ENCODE measurements at places on chromosomes 1 and 21.
A peak's percentile ranks its signal among the peaks of the same experiment; 100 is the strongest.

GRCh38 chr1:87204441-87204840, 124.2 kb upstream of the LMO4 start:
- no peak for DNase-seq

GRCh38 chr1:179925922-179926849, 28.4 kb upstream of the CEP350 start:
- no peak for DNase-seq

DNA sequence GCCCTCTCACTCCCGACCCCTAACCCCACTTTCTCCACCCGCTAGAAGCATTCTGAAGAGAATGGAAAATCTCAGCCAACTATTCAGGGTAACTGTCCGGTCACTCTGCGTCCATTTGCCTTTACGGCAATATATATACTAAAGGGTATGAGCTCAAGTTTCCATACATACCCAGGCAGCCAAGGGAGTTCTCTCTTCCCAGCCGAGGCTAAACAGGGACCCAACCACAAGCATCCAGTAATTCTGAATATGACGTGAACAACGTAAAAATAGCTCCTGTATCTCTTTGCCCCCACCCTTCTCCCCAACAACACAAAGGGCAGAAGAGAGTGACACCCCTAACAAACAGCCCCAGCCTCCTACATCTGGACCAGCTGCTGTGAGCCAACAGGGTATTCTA, 67.7 kb downstream of the SSBP3 start:
- DNase-seq: no peak

DNA sequence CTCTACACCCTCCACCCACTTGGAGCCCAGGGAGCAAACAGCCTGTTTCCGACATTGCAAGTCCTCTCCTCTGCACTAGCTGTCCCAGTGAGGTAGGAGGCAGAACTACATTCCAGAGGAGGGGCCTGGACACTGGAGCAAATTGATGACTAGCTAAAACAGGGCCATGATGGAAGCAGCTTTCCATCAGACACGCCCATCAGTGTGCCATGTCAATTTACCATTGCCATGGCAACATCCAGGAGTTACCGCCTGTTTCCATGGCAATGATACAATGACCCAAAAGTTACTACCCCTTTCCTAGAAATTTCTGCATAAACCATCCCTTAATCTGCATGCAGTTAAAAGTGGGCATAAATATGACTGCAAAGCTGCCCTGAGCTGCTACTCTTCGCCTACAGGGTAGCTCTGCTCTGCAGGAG, 647.1 kb downstream of the PTPRU start:
- DNase-seq: no peak

DNA sequence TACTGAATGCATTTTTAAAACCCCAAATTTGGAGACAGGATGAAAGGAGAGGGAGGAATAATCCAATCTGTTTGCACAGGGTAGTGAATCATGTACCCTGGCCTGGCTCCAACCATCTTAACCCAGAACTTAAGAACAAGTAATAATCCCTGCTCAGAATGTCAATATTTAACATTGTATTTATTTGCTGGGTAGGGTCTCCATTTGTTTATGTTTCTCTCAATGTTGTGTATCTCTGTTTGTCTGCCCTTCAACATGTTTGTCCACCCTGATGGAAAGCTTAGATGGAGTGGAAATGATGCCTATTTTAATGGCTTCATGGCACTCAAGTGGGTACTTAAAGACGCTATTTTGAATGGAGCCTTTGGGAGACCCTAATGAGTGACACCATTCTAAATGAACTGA, 54.4 kb upstream of the CDC42BPA start:
- no peak for DNase-seq

- DNase-seq: no peak
Measured at GRCh38 chr1:112386024-112386723, 9.8 kb upstream of the CTTNBP2NL start.

DNA sequence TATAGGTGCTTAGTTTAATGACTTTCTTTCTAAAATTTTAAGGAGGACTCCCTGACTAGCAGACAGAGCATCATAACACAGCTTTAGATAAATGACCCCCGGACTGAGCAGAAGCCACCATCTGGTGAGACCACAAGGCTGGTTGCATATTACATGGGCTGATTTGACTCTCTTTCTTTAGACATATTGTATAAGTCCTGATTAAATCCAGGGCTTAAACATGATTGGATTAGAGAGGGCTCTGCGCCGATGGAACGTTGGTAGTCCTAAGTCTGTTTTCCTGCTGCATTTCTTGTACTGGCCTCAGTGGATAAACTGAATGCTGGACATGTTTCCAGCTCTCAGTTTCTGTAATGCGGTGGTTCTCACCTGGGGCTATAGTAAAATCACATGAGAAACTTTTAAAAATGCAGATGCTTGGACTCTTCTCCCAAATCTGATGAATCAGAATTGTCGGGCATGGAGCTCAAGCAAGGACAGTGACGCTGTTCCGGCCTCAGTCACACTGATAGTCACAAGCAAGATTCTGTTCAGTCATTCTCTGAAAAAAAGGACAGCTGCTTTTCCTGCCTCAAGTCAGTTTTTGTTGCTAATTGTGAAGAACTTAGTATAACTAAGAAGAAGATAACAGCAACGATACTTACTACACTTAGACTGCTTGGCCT, 16.6 kb downstream of the DDI2 start:
- no peak for DNase-seq

DNA sequence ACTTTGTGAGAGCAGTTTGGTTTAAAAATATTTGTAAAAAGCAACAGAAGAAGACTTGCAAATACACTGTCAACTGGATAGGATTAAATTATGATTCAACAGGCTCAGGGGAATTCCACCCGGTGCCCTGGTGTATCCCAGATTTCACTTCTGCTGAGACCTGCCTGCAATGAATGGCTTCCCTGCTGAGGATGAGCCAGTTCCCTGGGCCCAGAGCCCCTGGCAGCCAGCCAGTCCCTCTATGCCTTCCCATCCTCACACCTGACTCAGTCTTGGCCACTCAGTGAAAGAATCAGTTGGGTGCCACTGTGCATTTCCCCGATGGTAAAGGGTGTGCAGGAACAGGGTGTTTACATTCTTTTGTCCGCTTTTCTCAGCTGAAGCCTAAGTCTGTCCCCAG, 64.4 kb downstream of the KCTD3 start:
- no peak for DNase-seq

GRCh38 chr1:14362331-14362730, 236.2 kb upstream of the KAZN start:
- DNase-seq: no peak

GRCh38 chr1:13714851-13715250, 14.9 kb downstream of the PRDM2 start:
- DNase-seq: no peak

GRCh38 chr1:6724517-6725141, 23.0 kb upstream of the DNAJC11 start:
- no peak for DNase-seq

GRCh38 chr1:12346483-12347151, 116.8 kb downstream of the VPS13D start:
- no peak for DNase-seq

DNA sequence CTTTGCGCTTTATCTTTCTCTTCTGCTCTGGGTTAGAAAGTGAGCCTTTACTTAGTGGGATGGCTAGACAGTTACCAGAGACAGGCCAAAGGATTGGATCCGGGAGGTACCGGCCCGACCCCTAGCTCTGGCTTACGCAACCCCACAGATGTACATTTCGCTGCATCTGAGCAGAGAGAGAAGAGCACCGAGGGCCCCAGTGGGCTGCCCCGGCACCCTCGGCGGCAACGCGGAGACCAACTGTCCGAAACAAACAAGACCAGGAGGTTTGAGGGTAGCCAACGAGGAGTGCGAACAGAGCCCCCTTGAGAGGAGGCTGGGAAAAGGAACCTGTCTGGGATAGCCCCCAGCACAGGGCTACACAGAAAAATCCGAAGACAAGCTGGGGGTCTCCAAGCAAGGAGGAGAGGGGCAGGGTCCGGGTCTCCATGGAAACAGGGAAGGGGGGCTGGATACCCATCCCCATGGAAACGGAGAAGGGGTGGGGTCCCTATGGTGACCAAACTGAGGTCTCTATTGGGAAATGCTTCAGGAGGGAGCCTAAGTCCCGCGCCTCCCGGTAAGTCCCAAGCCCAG, 373 bp downstream of the MTF1 start:
- peak; percentile 92 for DNase-seq

DNA sequence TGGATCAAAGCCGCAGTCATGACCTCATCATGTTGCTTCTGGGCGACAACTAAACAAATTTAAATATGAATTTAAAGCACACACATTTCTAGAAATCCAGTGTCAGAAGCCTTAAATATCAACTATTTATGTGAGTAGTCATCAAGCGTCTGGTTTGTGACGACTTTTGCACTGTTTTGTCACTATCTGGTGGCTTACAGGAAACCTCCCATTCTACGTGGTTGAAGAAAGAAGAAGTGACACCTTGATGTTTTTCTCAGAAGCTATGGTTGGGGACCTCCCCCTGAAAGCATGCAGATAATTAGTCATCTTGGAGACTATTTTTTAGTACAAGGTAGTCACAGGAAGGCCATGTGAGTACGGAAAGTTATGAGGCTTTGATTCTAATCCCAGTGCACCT, 58.5 kb downstream of the TENT5C start:
- DNase-seq: no peak

DNA sequence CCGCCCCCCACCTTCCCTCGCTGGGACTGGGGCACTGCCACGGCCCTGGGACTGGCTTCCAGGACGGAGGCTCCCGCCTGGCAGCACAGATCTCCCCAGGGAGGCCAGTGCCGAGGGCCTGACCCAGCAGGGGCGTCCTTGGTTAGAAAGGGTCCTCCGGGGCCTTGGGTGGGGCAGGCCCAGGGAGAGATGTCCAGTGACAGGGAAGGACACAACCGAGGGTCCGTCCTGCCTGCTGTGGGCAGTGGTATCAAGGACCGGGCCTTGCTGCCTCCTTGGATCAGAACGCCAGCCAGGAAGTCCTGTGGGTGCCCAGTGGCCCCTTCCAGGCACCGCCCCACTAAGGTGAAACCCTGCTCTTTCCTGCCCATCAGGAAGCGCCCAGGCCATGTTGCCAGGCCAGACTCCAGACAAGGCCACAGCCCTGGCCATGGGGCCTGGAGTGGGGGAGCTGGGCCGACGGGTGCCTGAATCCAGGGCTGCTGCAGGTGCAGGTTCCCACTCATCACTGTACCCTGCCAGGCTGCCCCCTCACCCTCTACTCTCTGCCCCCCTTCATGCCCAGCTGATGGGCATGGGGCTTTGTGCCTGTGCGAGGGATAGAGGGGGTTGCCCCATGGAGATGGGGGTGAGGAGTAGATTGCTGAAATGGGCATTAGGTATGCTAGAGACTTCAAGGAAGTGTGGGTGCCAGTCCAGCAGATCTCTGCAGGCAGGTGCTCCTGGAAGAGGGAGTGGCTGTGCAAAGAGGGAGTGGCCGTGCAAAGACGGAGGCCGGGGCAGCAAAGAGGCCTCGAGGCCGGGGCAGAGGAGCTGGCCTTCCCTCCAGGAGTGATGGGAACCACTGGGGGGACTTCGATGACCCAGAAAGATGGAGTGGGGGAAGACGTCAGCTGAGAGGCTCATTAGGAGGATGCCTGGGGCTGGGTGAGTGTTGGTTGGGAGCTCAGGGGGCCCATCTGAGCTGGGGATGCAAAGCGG, 2.2 kb upstream of the PRKCZ start:
- no peak for DNase-seq

DNA sequence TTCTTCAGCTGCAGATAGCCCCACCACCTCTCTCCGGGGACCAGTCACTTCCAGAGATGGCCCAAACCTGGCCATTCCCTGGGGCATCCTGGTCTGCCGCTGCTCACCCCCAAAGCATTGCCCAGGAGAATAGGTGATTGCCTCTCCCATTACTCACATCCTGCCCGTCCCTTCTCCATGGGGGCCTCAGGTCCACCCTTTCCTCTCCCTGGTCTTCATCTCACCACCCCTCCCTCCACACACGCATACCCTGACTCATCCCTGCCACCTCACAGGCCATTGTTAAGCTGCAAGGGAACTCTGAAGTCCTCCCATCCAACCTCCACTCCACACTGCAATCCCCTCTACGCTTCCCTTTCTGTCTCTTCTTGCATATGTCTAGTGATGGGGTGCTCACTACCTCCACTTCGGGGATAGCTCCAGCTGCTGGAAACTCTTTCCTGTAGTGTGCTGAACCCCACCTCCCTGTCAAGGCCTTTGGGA, at the start of gene PLEKHG5:
TSS of gene PLEKHG5 (minus strand) at position 188 of the 483 bp plus-strand sequence. CDS start 14,096 bp downstream, outside the sequence.
- no peak for DNase-seq

- no peak for DNase-seq
Measured at GRCh38 chr21:43819511-43820405, 30.4 kb downstream of the RRP1 start.

DNA sequence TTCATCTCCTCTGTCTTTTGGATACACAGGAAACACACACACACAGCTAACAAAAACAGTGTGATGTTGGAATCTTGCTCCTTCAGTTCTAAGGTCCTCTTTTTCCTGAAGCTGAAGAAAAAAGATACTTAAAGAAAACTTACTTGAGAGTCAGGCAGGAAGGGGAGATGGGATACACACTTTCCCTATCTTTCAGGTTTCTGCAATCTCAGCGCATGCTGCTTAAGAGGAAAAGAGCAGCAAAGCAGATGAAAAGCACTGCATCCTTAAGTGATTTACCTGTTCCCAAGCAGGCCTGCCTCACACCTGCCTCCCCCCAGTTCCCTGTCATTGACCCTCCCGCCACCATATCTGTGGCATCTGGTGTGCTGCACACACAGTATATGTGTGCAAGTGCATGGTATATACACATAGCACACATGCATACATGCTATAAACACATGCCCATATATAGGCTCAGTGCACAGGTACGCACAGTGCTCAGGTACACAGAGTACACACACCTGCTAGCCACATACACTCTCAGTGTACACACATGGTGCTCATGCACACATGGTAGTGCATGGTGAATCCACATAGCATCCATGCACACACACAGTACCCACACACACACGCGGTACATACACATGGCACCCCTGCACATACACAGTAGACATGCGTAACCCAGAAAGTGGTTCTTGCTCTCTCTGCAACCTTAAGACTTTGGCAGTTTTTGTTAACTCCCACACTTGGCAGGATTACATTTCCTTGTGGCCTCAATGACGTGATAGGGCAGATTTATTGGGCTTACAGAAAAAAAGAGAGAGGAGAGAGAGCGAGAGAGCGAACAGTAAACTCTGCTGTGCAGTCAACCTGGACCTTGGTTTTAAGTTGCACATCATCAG, 166.9 kb downstream of the TOMM20 start:
- DNase-seq: peak; percentile 77

DNA sequence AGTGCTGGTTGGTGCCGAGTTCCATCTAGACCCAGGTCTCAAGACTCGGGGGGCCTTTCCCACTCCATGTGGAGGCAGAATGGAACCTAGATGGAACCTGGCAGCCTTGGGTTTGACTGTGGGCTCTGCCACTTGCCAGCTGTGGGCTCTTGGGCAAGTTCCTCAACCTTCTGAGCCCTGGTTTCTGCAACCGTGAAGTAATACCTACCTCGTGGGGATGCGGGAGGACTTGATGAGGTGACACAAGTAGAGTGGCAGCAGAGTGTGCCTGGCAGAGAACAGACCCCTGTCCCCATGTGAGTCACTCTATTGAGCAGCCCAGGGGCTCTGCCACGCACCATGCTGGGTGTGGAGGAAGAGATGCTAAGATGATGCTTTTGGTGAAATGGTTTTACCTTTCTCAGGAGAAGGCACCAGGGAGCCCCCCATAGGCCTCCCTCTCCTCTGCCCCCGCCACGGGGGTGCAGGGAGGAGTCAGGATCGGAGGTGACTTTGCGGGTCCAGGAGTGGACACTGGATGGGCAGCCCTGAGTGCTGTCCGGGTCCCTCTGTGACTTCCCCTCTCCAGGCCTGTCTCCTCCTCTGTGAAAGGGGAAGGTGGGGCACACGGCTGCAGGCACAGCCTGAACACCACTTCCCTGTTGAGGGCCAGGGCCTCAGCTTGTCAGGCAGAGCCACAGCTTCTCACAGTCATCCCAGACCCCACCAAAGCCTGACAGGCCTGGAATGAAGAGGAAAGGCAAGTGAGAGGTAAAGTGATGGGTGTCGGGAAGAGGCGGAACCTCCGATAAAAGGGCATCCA, 36.7 kb upstream of the EDN2 start:
- no peak for DNase-seq
